AG09309 (cell line): ENCODE measurements at places on chromosomes 5 and 9.

DNA sequence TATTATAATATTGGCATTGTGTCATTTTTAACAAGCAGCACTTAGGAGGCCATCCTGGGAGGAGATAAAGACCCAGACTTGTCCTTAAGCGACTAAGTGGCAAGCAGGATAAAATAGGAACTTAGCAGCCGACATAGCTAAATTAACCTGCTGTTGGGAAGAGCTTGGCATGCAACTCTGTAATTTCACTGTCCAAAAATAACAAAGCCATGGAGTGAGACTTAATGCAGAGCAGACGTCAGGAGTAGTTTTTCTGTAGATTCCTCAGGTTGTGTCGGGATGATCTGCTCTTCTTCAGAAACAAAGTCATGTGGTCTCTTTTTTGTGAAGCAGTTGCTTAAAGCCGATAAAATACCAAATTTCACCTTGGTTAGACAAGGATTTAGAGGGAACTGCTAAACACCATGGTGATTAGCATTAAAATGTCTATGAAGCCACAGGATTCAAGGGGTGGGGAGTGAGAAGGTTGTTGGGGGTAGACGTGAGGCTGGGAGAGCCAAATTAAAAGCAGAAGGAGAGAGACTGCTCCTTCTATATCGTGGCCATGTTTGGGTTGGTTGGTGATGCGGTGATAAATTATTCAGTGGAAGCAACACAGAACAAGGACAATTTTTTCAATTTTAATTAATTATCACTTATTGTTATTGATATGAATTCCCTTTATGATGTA is 303.0 kb downstream of the CSNK1G3 start:
- no peak for DNase-seq

GRCh38 chr5:59193616-59194319 is 610.9 kb downstream of the RAB3C start:
- DNase-seq: peak; percentile 96

- DNase-seq: no peak
Measured at GRCh38 chr5:51622161-51622790, 239.0 kb downstream of the ISL1 start.

DNA sequence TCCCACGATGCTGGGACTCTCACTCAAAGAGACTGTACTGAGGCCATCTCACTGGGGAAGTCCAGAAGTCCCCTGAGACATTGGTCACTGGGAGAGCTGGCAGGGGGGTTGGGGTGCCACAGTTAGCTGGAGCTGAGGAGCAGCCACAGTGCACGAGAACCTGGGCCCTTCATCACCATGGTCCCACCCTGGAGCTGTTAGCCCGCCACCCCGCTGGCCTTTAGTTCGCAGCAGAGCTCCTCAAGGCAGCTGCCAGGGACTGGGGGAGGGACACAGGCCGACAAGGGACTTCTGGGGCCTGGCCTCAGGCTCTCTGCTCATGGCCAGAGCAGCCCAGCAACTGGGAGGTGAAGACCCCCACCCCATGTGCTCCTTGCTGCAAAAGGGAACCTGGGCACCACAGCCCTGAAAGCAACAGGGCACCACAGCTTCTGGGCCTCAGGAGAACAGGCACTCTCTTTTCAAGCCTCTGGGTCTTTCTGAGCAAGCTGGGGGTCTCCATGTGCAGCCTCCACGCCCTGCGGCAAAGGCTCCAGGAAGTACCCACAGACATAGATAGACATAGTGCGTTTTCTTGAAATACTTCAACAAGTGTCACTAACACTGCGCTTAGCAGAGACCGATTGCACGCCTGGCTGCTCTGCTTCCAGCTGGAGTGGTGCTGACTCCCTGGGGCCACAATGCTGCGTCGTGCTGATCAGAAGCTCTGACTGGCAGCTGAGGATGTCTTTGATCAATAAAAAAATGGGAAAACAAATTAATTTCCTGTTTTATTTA is 46.0 kb downstream of the VAV2 start:
- DNase-seq: no peak

DNA sequence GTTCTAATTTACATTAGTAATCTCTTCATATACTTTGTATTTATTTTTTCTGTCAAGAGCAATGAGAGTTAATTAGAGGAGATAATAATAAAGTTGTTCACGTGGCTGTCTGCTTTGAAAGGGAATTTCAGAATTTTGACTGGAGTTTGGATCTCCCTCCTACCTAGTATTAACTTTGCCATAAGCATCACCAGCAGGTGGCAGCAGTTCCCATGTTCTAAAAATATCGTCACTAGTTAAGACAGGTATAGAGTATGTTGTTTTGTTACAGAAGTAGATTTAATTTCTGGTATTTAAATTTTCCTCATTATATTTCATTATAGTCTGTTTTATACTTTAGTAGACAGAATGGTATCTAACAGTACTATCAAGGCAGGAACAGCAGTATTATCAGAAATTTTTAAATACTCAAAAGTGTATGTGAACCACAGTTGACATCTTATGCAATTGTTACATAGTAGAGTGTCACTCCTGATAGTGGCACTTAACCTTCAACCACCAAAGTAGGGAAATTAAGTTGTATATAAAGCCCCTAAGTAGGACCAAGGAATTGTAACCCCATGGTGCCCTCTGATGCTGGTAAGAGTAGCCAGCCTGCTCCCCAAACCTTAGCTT is 20.4 kb downstream of the GNPDA1 start:
- peak; percentile 8 for DNase-seq

GRCh38 chr9:2936221-2936620 is 92.3 kb upstream of the PUM3 start:
- no peak for DNase-seq

- no peak for DNase-seq
Measured at GRCh38 chr9:69331444-69331843, 6.4 kb downstream of the ENTREP1 start.

GRCh38 chr5:67512758-67513157 is 316.2 kb upstream of the CD180 start:
- no peak for DNase-seq

DNA sequence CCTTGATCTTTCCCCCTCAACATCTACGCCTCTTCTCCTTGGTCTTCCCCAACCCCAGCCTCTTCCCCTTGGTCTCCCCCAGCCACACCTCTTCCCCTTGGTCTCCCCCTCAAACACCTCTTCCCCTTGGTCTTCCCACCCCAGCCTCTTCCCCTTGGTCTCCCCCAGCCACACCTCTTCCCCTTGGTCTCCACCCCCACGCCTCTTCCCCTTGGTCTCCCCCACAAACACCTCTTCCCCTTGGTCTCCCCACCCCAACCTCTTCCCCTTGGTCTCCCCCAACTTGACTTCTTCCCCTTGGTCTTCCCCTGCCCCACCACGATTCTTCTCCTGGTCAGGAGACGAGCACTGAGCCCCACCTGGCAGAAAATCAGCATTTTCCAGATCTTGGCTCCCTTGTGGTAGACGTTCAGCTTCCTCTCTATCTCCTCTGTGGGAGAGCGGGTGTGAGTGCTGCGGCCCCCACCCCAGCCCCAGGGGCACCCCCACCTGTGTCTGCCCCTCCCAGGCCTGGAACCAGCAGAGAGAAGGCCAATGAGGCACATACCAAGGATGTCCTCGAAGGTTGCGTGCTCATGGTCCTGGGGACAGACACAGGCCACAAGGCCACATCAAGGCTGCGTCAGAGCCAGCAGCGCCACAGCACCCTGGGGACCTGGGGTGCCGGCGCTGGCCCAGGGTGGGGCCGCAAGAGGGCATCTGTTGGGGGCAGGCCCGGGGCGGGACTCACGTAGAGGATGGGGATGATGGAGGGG is 7.0 kb downstream of the NSMF start:
- DNase-seq: no peak

GRCh38 chr9:38361473-38361850 is 31.0 kb upstream of the ALDH1B1 start:
- no peak for DNase-seq

DNA sequence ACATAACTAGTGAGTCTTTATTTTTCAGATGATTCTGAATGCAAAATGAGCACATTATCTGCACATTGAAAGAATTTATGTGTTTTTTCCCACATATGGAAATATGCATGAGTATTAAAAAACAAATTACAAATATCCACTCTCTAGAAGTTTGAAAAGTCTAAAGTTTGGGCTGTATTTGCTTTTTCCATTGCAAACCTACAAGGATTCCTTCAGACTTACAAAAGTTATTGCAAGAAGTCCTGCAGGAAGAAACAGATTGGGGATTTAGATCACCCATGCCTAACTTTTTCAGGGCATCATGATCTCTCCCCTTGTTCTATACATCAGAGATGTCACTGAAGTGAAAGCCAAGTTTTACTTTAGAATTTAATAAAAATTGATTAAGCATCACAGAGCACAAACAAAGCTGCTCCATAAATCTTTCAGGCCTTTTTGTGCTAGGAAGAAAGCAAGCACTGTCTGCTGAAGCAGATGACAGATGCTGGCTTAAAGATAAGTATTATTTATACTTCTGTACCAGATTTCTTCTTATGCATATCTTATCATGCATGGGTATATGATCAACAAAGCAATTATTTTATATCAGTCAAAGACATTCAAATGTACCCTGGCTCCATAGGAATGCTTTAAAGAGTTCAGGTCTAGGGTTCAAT is 71.7 kb downstream of the NFIB start:
- DNase-seq: no peak

DNA sequence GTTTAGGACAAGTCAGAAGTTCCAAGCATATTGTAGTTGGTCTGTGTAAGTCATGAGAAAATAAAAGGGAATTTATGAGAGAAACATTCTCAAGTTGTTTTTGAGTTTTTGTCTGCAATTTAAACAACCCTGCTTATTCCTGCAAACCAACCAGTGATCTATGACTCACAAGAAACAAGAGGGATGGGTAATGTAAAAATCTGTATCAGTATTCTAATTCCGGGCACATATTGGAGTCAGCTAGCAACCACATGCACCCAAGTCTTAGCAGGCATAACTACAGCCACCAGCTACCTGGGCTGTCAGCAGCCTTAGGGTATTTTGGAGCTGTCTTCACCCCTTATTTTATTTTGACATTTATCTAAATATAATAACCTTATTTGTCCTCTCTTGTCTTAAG is 128.7 kb upstream of the APC start:
- no peak for DNase-seq

- DNase-seq: no peak
Measured at GRCh38 chr5:164065266-164065665, 559.8 kb downstream of the MAT2B start.
